ENCODE measurements at places on chromosomes 7 and 10.

- no peak for DNase-seq
Measured at GRCh38 chr7:73831584-73831833, 713 bp downstream of the CLDN4 start.

- no peak for DNase-seq
Measured at GRCh38 chr7:56023500-56023899, 27.7 kb downstream of the PSPH start.

DNA sequence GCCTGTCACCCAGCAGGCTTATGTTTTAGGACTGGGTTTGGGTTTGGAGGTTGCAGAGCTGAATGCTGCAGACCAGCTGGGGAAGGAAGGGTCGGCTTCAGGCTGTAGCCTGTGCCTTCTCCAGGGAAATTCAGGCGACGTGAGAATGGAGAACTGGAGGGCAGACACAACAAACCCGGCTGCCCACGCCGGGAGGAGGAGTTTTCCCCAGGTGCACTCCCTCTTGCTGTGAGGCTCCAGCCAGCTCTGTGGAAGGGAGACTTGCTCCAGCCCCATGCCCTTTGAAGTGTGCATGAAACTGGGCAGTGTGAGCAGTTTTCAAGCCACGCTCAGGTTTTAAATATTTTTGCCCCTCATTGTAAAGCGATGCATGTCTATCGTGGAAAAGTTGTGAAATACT, 279.1 kb downstream of the CCSER2 start:
- DNase-seq = no peak

DNA sequence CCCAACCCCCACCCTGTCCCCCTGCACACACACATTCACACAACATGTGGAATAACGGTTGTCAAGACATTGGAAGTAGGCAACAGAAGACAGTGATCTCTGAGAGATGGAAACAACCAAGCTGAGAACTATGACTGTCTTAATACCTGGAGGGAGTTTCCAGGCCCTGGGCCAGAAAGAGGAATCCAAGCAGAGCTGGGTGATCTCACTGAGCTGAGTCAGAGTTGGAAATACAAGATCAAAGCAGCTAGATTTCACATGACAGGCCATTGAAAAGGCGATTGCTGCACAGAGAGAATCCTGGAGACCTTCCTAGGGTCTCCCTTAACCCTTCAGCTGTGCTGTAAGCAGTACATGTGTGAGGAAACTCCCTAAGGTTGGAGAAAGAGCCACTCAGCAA, 165.8 kb upstream of the PRSS1 start:
- DNase-seq = peak; percentile 76

- DNase-seq = no peak
Measured at GRCh38 chr10:97774811-97775294, 3.1 kb upstream of the SFRP5 start.

- no peak for DNase-seq
Measured at GRCh38 chr10:29304995-29305335, 16.1 kb downstream of the LYZL1 start.

DNA sequence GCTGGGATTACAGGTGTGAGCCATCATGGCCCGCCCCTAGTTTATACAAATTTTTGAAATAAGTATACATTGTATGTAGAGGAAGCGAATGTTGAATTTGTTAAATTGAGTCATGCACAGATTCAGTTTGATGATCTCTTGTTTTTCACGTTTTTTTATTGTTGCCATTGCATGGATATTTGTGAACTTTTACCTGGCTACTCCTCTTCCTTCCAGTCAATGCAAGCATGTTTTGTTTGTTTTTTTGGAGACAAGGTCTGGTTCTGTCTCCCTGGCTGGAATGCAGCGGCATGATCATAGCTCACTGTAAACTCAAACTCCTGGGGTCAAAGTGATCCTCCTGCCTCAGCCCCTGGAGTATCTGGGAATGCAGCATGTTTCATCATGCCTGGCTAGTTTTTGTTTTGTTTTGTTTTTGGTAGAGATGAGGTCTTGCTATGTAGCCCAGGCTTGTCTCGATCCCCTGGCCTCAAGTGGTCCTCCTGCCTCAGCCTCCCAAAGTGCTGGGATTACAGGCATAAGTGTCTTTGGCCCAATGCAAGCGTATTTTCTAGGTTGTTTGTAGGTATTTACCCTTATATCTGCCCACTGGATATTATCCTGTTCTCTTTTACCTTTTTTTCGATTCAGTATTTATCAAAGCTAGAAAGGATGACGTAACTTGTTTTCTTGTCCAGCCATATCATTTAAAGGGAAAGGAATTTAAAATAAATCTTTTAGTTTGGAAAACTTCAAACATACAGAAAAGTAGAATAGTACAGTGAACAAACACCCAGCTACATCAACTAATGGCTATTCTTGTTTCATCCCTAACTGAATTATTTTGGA, 11.0 kb downstream of the LCOR start:
- DNase-seq = no peak

- DNase-seq = no peak
Measured at GRCh38 chr10:14507781-14508180, 177.1 kb upstream of the FRMD4A start.

GRCh38 chr10:128938558-128938957, 528.5 kb upstream of the MGMT start:
- DNase-seq = no peak

GRCh38 chr10:15710455-15710854, 9.3 kb downstream of the ITGA8 start:
- DNase-seq = no peak

DNA sequence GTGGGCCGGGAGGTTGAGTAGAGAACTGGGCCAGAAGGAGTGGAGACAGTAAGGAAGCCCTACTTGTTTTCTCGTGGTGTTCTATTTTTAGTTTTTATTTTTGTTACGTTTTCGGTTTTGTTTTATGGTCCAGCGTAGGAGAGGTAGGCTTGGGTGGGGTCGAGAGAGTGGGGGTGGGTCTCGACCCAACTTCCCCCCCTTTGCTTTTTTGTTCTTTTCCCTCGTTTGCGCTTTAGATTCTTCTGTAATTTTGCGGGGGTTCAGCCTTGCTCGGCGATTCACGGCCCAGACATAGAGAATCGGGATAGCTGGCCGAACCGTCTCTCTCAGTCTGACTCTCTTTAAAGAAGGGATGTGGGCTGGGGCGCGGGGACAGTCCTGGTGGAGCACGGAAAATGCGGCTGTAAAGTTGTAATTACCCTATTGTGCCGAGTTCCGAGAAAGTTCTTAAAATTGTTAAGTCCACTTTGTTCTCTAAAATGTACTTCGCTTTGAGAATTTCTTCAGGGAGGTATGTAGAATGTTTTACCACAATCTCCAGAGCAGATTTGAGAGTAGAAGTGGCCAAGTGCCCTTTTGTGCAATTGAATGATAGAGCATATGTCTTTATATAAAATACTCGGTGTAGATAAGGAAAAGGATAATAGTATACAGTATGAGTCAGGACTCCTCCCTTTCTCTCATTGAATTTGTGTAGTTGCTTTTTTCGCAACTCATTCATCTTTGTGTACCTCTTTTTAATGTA, 816 bp downstream of the DMTF1 start:
- DNase-seq = peak; percentile 14

DNA sequence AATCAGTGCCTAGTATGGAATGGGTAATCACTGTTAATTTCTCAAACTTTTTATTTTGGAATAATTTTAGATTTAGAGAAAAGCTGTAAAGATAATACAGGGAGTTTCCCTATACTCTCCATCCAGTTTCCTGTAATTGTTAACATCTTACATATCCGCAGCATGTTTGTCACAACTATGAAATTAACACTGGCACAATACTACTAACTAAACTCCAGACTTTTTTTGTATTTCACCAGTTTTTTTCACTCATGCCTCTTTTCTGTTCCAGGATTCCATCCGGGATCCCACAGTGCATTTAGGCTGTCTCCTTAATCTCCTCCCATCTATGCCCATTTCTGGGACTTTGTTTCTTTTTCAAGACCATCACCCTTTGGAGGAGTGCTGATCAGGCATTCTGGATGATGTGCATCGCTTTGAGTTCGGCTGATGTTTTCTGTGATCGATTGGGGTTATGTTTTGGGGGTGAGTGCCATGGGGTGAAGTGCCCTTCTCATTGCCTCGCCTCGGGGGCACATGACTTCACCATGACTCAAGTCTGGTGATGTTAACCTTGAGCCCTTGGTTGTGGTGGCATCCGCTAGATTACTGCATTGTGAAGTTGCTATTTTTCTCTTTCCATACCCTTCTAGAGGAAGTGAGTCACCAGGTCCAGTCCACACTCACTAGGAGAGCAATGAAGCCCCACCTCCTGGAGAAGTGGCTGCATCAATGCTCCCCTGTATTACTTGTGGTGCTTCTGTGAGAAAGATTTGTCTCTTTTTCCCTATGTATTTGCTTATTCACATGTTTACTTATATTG, 43.9 kb upstream of the GRB10 start:
- DNase-seq = peak; percentile 83

- no peak for DNase-seq
Measured at GRCh38 chr7:27866256-27866655, 126.3 kb downstream of the TAX1BP1 start.

DNA sequence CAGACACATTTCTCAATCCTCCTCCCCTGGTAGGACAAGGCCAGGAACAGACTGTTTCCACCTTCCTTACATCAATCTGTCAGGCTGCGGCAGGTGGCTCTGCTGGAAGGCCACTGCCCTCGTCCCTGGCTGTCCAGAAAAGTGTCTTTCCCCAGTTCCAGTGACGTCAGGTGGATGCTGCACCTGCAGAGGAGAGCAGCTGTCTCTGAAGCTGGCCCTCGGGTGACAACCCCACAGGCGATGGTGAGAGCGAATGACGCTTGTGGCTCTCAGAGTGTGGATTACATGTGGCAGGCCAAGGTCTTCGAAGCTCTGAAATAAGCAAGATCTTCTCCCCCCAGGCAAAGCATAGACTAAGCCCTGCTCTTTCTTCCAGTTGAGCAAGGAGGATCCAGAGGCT, 146.9 kb upstream of the RET start:
- DNase-seq = no peak

Measured in fibroblast of skin of scalp (primary cell).